Left kidney (tissue), 8 donors: ENCODE measurements at places on chromosomes 7 and 10. TPM values are rescaled to one million over a fixed set of nuclear protein-coding genes. Genes with fewer than 3 reads are reported as not detected.

- no peak for DNase-seq
These were observed 56.1 kb upstream of the ZNF800 start for GRCh38 chr7:127448566-127448965.

GRCh38 chr10:131638049-131638879 lies 262.5 kb upstream of the PPP2R2D start:
- no peak for DNase-seq

- DNase-seq, result no peak
These were observed 47.7 kb downstream of the LRRC20 start for GRCh38 chr10:70334526-70335245.

The FRMPD2 gene
- 0.63 TPM for polyA plus RNA-seq

- DNase-seq, result no peak
These were observed 24.9 kb downstream of the GSTO2 start for GRCh38 chr10:104293781-104294321.
